Left kidney (tissue), 8 donors: ENCODE measurements at places on chromosomes 6 and 20. TPM values are rescaled to one million over a fixed set of nuclear protein-coding genes. Genes with fewer than 3 reads are reported as not detected.

The HNF4A gene
- 57.9 TPM for polyA plus RNA-seq

The ANGPT4 gene
- polyA plus RNA-seq: 0.22 TPM

The NKX2-2 gene
- polyA plus RNA-seq: not detected

The SAMD5 gene
- 19.4 TPM for polyA plus RNA-seq

The RAET1L gene
- not detected for polyA plus RNA-seq

The GGTLC1 gene
- not detected for polyA plus RNA-seq

The VAPB gene
- polyA plus RNA-seq: 57.3 TPM

The TNNC2 gene
- 0.47 TPM for polyA plus RNA-seq

The ATP5F1E gene
- polyA plus RNA-seq: 166 TPM

DNA sequence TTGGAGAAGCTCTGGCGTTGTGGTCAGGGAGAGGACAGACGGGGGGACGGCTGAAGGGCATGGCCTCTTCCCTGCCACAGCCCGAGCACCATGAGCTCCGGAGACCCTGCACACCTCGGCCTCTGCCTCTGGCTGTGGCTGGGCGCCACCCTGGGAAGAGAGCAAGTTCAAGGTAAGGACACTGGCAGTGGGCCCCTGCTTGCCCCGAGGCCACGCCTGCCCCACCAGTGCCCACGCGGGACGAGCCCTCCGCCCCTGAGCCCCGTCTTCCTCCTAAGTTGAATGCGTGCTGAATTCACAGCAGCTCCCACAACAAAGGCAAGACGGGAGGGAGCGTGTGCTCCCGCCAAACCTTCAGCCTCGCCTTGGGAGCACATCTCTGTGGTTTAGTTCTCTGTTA is 2.0 kb downstream of the COL20A1 start:
- no peak for DNase-seq

GRCh38 chr6:143188292-143188691 is 127.6 kb downstream of the AIG1 start:
- no peak for DNase-seq

GRCh38 chr6:127606131-127606562 is 29.2 kb downstream of the C6orf58 start:
- DNase-seq: peak; percentile 73

GRCh38 chr6:49646942-49647341 is 10.3 kb upstream of the RHAG start:
- DNase-seq: no peak

GRCh38 chr20:7933346-7933745 is 6.9 kb downstream of the HAO1 start:
- DNase-seq: no peak

DNA sequence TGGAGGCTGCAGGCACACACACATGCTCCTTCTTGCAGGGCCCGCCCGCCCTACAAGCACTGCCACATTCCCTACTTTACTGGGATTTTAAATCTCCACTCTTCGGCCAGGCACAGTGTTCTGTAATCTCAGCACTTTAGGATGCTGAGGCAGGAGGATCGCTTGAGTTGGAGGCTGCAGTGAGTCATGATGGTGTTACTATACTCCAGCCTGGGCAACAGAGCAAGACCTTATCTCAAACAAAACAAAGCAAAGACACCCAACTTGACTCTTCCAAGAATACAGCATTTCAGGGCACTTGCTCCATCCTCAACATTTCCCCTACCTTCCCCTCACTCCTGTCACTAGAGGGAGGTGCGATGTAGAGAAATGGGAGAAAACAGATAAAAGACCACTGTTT is 194.0 kb downstream of the MYLK4 start:
- no peak for DNase-seq

DNA sequence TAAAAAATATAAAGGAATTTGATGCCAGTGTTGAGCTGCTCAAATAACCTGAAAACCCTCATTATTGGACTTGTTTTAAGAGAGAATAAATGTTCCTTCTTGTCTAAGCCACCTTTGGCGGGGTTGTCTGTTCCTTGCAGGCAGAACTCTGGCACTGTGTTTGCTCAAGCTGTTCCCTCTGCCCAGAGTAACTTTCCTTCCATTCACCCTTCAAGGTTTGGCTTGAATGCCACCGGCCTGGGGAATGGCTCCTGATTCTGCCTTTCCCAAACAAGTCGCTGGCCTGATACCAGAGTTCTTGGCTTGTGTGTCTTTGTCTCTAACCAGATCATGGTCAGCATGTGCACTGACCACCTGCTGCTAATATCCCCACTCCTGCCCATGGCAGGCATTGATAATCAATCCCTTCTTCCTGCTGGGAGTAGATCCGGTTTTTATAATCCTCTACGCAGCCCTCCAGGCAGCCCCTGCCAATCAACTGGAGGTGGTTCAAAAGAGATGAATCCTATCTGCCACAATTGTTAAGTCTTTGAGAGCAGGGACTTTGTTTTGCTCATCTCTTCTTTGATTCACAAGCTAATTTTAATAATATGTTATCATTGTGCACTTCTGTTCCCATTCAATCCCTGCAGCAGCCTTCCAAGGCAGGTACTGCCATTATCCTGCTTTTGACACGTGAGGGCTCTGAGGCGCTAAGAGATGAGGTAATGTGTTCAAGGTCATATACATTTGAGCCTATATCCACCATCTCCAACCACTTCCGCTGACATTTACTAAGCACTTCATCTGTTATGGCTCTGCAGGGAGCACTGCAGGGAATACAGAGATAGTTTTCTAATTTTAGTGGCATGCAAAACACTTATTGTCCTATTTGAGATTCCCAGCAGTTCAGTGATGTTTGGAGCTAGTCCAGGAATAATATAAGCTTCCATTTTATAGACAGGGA is 3.1 kb upstream of the CCM2L start:
- no peak for DNase-seq

GRCh38 chr6:43173591-43174262 is 2.7 kb downstream of the SRF start:
- no peak for DNase-seq

GRCh38 chr6:16067568-16067967 is 61.3 kb upstream of the MYLIP start:
- no peak for DNase-seq

DNA sequence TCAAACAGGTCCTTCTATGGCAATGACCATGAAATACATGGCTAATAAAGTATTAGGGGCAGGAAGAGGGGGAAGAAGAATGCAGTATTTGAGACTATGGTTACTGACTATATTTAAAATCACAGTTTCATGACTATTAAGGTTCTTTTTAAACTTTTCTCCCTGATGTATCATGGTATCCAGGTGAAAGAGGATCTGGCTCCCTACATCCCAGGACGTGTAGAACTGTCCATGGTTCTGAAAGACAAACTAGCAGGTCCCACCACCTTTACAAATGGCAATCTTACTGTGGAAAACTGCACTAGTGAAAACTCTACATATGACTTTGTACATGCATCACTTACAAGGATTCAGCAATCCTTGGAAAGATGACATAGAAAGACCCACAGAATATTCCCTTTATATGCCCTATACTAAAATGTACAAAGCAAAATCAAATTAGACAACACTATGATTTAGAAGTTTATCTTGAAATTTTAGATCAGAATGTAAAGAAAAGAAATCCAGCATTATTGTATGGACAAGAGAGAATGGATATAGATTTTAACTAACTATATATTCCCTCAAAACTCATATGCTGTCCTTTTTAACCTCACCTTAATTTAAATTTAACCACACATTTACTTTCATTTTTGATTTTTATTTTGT is 33.5 kb downstream of the RPP21 start:
- DNase-seq: peak; percentile 58

- no peak for DNase-seq
Measured at GRCh38 chr20:48458601-48459385, 369.0 kb downstream of the PREX1 start.

GRCh38 chr6:165584541-165584940 is 78.5 kb downstream of the PDE10A start:
- no peak for DNase-seq

DNA sequence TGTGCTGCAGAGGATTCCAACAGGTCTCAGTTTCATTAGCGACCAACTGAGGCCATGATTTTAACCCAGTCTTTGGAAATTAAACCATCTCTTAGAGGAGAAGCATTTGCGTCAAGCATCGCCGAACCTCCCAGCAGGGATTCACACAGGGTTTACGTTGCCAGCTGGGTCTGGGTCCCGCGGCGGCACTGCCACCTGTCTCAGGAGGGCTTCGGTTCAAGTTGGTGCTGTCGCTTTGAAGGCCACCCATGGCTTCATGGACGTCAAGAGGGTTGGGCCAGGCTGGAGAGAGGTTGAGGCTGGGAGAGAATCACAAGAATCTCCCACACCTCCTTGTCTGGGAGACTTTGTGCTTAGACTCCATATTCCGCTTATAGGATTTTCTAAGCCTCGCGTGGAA is 43.0 kb upstream of the FRMD1 start:
- DNase-seq: no peak

GRCh38 chr6:130574146-130574545 is 208.3 kb downstream of the TMEM200A start:
- DNase-seq: no peak

DNA sequence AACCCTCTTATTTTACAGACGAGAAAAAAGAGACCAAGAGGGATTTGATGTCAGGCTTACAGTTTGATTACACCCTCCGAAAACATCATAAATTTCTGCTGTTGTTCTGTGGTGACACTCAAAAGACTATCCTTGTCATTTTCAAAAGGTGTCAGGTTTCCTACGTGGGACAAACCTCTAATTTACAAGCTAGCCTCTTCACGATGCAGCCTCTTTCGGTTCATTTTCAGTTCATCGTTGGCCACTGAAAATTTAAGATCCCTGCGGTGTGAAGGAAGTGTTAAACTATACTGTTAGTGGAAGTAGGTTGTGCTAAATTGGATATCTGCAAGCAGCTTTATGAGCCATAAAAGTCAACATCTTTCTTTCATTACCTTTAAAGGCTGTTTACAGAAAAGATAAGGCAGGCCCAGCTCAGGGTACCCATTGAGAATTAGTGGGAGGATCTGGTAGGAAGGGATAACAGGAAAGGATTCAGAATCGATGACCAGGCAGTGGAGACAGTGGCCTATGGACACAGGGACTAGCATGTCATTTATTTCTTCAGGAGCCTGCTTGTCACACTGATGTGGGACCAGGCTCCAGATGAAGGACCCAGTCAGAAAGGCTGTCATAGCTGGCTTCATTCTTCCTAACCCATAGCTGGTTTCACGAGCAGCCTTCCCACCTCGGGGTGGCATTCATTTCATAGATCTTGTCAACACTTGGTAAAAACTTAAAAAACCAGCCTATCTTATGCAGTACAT is 329.1 kb upstream of the SOX4 start:
- DNase-seq: peak; percentile 64

DNA sequence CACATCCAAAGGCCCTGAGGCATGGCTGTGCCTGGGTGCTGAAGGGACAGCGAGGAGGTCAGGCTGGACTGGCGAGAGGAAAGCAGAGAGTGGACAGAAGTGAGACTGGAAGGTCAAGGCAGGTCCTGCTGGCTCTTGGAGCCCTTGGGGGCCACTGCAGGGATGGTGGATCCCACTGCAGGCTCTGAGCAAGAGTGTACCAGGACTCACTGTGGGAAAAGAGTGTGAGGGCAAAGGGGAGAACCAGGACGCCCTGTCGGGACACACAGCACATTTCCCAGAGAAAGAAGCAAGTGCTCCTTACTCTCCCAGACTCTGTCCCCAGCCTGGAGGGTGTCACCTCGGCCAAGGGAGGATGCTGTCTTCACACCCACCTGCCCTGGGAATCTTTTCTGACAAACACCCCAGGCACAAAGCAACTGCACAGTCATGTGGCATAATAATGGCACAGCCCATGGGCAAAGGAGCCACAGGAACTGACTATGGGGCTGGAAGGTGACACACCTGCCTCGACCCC is 172.3 kb upstream of the CST7 start:
- DNase-seq: no peak

GRCh38 chr6:111959766-111960165 is 86.5 kb upstream of the FYN start:
- no peak for DNase-seq

GRCh38 chr6:79622364-79622763 is 8.8 kb upstream of the SH3BGRL2 start:
- no peak for DNase-seq

- no peak for DNase-seq
Measured at GRCh38 chr20:63941282-63942081, 14.7 kb downstream of the UCKL1 start.

GRCh38 chr6:108896111-108896661 is 48.0 kb downstream of the ARMC2 start:
- DNase-seq: no peak

GRCh38 chr6:108633436-108633835 is 72.7 kb downstream of the FOXO3 start:
- DNase-seq: no peak

GRCh38 chr6:47247227-47247797 is 62.4 kb downstream of the TNFRSF21 start:
- DNase-seq: peak; percentile 27

DNA sequence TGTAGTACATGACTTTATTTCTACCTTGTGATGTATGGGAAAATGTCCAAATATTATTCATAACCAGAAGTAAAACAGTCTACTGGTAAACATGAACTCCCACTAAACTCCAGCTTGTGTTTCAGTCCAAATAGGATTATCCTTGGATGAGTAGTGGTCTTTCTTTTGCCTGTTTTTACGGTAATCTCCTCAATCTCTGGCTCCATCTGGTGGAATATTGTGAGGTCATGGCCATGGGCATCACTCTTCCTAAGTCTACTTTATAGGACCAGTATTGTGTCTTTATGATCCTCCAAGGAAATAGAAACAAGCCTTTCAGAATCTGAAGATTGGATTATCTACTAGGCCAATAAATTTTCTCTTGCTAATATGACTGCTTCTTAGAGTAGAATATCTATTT is 505.0 kb downstream of the BMP2 start:
- no peak for DNase-seq

- DNase-seq: no peak
Measured at GRCh38 chr6:166584853-166585429, 1.5 kb downstream of the RAMACL start.

GRCh38 chr6:147278891-147279290 is 74.7 kb downstream of the STXBP5 start:
- DNase-seq: no peak

GRCh38 chr20:36439040-36439730 is 102.1 kb upstream of the MYL9 start:
- peak; percentile 53 for DNase-seq

DNA sequence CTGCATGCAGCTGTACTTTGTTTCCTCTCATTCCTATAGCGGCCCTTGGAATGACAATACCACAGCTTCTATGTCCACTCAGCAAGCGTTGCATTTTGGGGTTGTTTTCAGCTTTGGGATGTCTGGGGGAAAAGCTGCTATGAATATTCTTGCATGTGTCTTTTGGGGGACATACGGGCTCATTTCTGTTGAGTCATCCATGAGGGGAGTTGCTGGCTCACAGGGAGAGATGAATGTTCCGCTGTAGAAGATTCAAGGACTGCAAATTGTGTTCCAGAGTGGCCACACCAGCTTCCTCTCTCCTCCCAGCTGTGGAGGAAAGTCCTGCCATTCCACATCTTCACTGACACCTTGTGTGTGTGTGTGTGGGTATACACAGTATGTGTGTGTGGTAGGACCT is 43.3 kb downstream of the TGM2 start:
- DNase-seq: no peak

- DNase-seq: no peak
Measured at GRCh38 chr6:105977934-105978504, 108.1 kb upstream of the PRDM1 start.
